A549 treated with DMSO at 1 μM for 4 hours (cell line): ENCODE measurements at places on chromosomes 7 and 10. TPM values are rescaled to one million over a fixed set of nuclear protein-coding genes. Genes with fewer than 3 reads are reported as not detected.

NRG3 gene
- not detected in 5 replicates for total RNA-seq

GPR141 gene
- total RNA-seq = not detected in 5 replicates

C10orf105 gene
- total RNA-seq = not detected in 5 replicates

CHST3 gene
- total RNA-seq = 40.2 to 46.6 TPM (median 42.6 TPM) in 5 replicates

ANXA11 gene
- 178 to 215 TPM (median 201 TPM) in 5 replicates for total RNA-seq

COL28A1 gene
- 0.56 to 0.97 TPM (median 0.71 TPM) in 5 replicates for total RNA-seq

SPACDR gene
- total RNA-seq = 0.45 to 0.90 TPM (median 0.75 TPM) in 4 of 5 replicates, not detected in the other

C7orf25 gene
- 1.00 to 4.0 TPM (median 2.7 TPM) in 5 replicates for total RNA-seq

IDI2 gene
- total RNA-seq = 0.06 to 0.17 TPM in 2 of 5 replicates, not detected in the others

C10orf95 gene
- total RNA-seq = 0.09 to 0.26 TPM (median 0.16 TPM) in 5 replicates

GSDME gene
- 29.4 to 38.0 TPM (median 32.6 TPM) in 5 replicates for total RNA-seq

PRSS2 gene
- total RNA-seq = not detected in 5 replicates

NXPH1 gene
- total RNA-seq = not detected in 5 replicates

HOXA5 gene
- 5.2 to 8.3 TPM (median 6.2 TPM) in 5 replicates for total RNA-seq

GNGT1 gene
- 0.09 TPM in 1 of 5 replicates, not detected in the others for total RNA-seq

TRIM73 gene
- total RNA-seq = 2.3 to 3.1 TPM (median 2.5 TPM) in 5 replicates

ASAH2 gene
- 0.80 to 3.3 TPM (median 1.3 TPM) in 5 replicates for total RNA-seq

FIS1 gene
- total RNA-seq = 132 to 143 TPM (median 139 TPM) in 5 replicates

AKR1C2 gene
- total RNA-seq = 3,009 to 3,482 TPM (median 3,389 TPM) in 5 replicates

NPFFR1 gene
- total RNA-seq = 0.01 TPM in 2 of 5 replicates, not detected in the others

CLEC5A gene
- not detected in 5 replicates for total RNA-seq

SLC18A3 gene
- total RNA-seq = 0.03 TPM in 1 of 5 replicates, not detected in the others

MRC1 gene
- 0.02 to 0.05 TPM (median 0.03 TPM) in 4 of 5 replicates, not detected in the other for total RNA-seq

RBP4 gene
- 4.8 to 10.4 TPM (median 6.8 TPM) in 5 replicates for total RNA-seq

LRRD1 gene
- total RNA-seq = not detected in 5 replicates

TMEM270 gene
- 0.19 to 0.23 TPM in 2 of 5 replicates, not detected in the others for total RNA-seq

ADAP1 gene
- total RNA-seq = 3.8 to 5.7 TPM (median 4.1 TPM) in 5 replicates

CUL2 gene
- 19.1 to 30.9 TPM (median 25.5 TPM) in 5 replicates for total RNA-seq

AQP1 gene
- total RNA-seq = 0.41 to 0.88 TPM (median 0.44 TPM) in 5 replicates

PCLO gene
- total RNA-seq = 0.77 to 1.5 TPM (median 1.1 TPM) in 5 replicates

LRRC18 gene
- total RNA-seq = not detected in 5 replicates

PIK3CG gene
- total RNA-seq = not detected in 5 replicates

CRPPA gene
- 0.34 to 0.97 TPM (median 0.79 TPM) in 5 replicates for total RNA-seq

LZTS2 gene
- total RNA-seq = 33.8 to 44.5 TPM (median 40.3 TPM) in 5 replicates
